Fibroblast of skin of left biceps (primary cell): ENCODE measurements at places on chromosomes 7 and 10.

- DNase-seq, result peak; percentile 64
Measured at GRCh38 chr10:113520690-113521474, 32.0 kb upstream of the HABP2 start.

DNA sequence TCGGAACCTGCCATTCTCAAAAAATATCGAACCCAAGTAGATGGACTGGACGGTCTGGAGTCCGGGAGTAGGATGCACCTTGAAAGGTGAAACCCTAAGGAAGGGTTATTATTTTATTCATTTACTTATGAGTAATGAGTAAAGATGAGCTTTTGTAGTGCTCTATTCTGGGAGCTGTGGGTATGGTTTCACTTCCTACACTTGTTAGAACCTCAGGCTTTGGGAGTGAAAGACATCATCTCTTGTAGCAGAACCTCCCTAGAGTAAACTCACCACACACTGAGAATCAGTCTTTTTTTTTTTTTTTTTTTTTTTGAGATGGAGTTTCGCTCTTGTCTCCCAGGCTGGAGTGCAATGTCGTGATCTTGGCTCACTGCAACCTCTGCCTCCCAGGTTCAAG lies 389.4 kb upstream of the AUTS2 start:
- no peak for DNase-seq

- peak; percentile 68 for DNase-seq
Measured at GRCh38 chr10:113496111-113497109, 56.4 kb upstream of the HABP2 start.

DNA sequence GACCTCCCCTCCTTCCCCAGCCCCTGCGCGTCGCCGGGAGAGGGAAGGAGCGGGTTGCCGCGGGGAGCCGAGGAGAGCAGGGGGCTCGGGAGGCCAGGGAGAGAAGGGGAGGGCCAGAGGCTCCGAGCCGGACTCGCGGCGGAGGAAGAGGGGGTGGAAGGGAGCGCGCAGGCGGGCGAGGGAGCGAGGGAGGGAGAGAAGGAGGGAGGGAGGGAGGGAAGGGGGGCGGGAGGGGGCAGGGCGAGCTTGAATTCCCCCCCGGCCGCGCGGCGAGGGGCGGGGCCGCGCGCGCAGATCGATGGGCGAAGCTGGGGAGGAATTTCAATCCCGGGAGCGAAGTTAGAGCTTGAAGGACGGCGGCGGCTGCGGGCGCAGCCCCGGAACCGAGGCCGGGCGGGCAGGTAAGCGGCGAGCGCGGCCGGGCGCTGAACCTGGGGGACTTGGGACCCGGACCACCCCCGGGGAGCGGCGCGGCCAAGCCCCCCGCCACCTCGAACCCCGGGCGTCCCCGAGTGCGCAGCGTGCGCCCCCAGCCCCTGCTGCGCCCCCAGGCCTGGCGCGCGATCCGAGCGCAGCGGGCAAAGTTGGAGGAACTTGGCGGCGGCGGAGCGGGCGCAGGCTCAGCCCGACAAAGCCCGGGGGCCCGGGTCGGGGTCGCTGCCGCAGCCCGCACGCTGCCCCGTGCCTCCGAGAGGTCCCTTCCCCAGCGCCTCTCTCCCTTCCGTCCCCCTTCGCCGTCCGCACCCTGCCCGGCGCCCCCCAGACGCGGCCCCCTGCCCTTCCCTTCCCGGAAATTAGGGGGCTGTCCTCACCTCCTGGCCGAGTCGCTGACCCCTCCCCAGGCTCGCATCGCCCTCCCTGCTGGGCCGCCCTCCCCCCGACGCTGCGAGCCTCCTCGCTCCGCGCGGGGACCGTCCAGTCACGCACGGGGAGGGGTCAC lies at the start of gene ELFN1:
Gene ELFN1 (plus strand): TSS at position 324 of the 940 bp plus-strand sequence. CDS start 74,320 bp downstream, outside the sequence.
- DNase-seq, result peak; percentile 55

DNA sequence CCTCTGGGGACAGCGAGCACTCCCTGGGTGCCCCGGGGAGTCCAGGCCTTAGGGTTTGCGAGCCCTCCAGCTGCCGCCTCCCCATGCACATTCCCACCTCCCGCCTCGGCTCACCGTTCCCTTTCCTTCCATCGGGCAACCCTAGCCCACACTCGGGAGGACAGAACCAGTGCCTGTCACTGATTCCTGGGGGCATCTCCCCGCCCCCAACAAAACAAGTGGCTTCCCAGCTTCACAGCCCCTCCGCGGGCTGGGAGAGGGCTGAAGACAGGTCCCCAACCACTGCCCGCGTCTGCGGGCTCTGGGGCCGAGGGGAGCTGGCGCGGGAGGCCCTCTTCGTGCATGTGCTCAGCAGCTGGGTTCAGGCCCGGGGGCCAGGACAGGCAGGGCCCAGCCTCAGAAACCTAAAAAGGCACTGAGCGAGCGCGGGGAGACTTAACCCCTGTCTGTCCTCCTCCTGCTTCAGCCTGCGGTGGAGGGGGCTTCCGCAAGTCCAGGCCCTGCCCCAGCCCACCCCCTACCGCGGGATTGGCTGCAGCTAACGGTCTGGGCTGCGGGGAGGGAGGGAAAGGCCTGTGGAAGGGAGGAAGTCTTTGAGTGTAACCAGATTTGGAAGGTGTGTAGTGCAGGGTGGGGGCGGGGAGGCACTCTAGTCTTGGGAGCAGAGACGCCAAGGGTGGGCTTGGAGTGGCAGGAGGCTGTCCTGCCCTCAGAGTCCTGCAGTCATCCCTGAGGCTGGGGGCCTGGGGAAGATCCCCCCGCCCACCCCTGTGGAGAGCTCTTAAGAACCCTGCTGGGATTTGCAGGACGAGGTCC lies 1.2 kb downstream of the FLNC start:
- peak; percentile 49 for DNase-seq

DNA sequence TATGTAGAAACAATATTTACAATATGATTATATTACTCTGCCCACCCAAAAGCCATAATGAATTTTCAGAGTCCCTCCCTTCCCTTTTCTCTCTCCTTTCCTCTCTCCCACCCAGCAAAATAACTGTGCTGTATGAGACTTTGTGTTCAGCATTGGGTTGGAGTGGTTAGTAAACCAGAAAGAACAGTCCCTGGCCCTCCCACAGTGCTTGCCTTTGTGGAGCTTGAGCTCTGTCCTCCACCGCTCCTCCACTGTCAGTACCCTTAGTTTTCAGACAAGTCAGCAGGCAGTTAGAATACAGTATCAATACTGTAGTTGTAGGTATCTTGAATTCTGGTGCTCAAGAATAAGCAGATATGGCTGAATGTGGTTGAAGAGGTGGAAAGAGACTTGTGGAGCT lies 92.7 kb downstream of the CDK14 start:
- DNase-seq, result no peak

DNA sequence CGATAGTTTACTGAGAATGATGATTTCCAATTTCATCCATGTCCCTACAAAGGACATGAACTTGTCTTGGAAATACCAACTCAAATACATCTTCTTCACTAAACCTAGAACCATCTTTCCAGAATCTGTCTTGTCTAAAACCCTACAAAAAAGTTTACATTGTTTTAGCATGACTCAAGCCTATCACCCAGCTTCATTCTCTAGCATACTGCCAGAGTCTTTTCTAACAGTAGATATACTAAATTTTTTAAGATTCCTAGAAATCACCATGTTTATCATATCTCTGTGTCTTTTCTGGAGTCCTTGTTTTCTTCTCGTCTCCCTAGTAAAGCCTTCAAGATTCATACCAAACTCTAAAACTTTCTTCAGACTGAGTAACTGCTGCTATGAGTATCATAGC lies 129.7 kb downstream of the SEMA3E start:
- DNase-seq, result no peak

DNA sequence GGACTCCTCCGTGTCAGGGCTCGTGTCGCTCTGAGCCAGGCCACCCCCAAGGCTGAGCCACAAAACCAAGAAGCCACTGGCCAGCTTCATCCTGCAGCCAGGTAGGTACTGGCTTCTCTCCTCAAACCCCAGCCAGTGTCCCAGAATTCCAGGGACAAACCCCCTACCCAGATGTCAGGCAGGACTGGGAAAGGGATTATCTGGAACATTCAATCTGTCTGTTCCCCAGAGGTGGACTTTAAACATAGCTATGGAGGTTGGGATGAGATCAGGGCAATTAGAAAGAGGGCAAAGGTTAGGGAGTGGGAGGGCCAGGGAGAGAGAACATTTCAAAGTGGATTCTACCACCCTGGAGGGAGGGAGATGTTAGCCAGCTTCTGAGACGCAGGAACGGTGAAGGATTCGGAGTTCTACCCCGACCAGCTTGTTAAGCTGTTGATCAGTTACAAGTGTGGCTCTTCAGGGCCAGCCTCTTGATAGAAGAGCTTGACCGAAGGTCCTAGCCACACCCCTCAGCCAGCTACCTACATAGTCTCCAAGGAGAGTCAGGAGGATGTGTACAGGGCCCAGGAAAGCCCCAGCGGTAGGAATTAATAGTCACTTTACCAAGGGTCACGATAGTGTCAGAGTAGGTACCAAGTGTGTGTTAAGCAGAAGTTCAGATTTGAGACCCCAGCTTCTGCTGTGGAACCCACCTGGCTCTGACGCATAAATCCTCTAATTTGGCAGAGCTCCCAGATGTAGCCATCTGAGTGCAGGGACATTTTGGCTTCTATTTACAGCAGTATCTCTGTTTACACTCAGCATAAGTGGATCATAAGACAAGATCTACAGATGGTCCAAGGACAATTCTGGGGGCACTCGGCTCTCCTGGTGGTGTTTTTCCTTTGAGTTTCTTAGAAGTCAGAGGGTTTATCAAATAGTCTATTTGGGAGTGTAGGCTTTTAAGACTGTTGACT lies at the start of gene PLA2G12B:
Gene PLA2G12B (minus strand): TSS at position 211 of the 959 bp plus-strand sequence. CDS start 121 bp downstream, at position 90.
- DNase-seq, result no peak

DNA sequence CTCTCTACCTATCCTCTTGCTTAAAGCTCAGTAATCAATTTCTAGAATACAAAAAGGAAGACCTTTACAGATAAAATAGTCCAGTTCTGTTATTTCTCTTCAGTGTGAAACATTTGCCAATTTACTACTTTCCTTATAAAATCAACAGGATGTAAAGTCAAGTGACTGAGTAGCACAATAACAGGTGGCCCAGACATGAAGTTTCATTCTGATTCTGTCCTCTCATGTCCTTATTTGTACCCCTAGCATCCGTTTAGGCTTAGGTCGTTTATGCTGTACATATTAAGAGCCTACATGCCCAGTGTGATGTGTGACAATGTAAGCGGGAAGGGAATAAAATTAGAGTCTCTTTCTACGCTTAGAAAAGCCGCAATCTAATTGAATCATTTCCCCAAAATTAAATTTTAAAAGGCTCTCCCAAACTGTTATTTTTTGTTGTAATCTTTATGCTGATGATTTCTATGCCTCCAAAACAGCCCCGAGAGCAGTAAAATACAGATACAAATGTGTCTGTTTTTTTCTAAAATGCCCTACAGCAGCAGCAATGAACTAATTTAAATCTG lies 29.1 kb downstream of the EPC1 start:
- DNase-seq, result no peak

DNA sequence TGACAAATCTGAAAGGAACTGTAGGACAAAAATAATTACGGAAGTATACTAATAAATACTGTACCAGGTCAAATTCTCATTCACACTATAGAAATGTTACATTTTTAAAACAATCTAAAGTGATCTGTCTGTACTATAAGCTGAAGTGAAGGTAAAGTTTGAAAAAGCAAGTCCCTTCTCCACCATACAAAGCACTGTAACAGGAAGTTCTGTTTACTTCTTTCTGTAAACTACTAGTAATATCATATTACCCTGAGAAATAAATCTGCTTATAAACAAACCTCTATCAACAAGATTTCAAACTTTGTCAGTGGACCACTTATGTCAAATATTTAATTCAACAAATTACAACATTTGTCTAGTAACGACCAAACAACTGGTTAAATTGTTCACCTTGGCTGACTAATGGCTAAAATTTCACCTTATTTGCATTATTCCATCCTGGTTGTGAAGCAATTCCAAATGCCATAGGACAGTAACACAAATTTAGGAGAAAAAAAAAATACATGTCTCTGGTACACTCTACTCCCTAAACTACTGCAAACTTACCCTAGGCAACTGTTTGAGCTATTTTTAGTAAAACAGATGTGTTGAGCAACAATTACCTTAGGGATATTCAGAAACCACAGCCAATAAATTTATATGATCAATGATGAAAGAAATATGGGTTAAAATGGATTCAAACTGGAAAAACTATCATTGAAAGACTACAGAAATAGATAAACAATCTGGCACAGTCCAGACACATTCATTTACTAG lies 126.0 kb downstream of the NRBF2 start:
- no peak for DNase-seq

DNA sequence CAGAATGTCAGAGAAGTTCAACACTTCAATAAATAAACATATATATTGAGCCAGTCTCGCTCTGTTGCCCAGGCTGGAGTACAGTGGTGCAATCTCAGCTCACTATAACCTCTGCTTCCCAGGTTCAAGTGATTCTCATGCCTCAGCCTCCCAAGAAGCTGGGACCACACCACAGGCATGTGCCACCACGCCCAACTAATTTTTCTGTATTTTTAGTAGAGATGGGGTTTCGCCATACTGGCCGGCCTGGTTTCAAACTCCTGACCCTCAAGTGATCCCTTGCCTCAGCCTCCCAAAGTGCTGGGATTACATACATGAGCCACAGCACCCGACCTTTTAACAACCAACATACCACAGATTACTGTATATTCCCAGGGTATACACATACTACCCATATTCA lies 134.2 kb downstream of the JMJD1C start:
- no peak for DNase-seq

DNA sequence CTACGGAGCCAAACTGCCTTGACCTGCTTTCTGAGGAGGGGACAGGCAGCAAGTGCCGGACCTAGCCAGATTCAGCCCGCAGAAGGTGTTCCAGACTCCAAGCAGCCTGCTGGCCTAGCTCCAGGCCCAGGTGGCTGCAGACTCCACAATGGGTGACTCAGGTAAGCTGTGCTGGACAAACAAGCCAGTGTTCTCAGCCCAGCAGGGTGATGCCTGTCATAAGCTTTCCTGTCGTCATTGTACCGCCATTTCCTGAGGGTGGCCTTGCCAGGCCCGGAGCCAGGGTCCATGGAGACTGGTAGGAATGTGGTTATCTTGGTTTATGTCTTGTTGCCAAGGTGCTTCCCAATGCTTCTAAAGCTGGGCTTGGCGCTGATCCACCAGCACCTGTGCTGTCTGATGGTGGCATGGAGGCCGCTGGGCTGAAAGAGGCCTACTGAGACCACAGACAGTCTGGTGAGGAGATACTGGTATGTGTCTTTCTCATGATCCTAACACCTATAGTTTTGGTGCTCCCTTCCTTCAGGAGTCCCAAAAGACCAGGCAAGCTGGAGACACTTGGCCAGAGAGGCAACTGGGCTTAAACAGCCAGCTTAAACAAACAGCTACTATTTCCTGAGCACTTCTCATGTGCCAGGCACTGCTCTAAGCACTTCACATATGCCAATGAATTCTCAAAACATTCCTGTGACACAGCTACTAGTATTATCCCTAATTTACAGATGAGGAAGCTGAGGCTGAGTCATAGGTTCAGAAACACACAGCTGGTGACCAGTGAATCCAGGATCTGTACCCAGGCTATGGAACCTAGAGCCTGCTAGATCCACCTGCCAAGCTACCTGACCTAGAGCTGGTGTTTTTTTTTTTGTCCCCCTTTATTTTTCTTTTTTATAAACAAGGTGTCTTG lies 42.0 kb downstream of the ZC3HC1 start:
- DNase-seq, result no peak

GRCh38 chr7:131225619-131226513 lies 101.8 kb upstream of the MKLN1 start:
- no peak for DNase-seq

- DNase-seq, result no peak
Measured at GRCh38 chr10:129921801-129922597, 42.1 kb downstream of the EBF3 start.

- no peak for DNase-seq
Measured at GRCh38 chr7:96400518-96400917, 78.6 kb upstream of the SLC25A13 start.

GRCh38 chr10:4176500-4177281 lies 391.7 kb upstream of the KLF6 start:
- no peak for DNase-seq
